ENCODE measurements at places on chromosomes 7 and 10.

GRCh38 chr10:89242840-89243568 lies 8.6 kb downstream of the LIPA start:
- DNase-seq, result no peak

DNA sequence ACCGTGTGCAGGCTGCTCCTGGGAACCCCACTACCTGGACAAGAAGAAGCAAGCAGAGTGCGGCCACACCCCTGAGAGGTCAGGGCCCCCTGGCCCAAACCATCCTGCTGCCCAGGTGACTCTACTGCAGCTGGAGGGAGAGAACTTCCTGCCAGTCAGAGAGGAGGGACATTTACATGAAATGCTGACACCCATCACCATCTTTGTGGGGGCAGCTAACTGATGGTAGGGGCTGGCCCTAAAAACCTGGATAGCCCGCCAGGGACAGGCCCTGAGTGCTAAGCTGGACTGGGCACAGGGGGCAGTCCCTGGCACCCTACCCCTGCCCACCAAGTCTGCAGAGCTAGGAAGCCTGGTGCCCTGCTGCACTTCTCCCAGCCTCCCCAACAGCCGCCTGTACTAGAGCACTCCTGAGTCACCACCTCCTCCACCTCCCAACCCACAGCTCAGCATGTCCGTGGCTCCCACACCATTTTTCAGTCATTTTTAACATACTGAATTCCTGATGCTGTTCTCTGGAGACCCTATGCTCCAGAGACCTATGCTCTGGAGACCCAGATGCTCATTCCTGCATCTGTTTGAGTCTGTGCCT lies 27.5 kb downstream of the DPCD start:
- DNase-seq, result no peak

DNA sequence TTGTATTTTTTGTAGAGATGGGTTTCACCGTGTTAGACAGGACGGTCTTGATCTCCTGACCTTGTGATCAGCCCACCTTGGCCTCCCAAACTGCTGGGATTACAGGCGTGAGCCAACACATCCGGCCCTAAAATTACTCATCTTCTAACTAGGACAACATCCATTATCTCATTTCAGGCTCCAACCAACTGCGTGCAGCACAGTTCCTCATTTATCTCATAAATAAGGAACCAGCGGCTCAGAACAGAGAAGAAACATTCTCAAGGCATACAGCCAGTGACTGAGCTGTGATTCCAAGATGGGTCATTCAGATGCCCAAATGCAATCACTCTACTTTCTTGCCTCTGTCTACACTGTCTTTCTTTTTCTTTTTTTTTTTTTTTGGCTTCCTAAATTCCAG lies 356.1 kb downstream of the ELMO1 start:
- DNase-seq, result no peak

DNA sequence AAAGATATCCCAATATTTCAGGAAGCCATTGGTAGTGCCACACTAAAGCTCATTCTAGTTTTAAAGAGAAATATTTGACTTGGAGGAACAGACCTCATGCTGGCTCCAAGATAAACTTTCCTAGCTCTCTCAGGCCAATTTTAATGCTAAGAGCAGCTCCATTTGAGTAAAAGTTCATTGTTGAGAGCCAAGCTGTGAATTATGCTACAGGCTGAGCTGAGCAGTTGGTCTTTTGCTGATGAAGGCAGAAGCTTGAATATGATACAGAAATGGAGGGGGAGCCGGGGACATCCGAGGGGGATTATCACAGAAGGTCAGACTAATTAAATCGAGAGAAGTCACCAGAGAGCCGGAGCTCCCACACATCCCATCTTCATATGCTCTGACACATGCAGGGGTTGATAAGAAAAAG lies 175.7 kb upstream of the AUTS2 start:
- DNase-seq, result no peak

- DNase-seq, result no peak
Measured at GRCh38 chr10:21405981-21406380, 119.5 kb downstream of the SKIDA1 start.

DNA sequence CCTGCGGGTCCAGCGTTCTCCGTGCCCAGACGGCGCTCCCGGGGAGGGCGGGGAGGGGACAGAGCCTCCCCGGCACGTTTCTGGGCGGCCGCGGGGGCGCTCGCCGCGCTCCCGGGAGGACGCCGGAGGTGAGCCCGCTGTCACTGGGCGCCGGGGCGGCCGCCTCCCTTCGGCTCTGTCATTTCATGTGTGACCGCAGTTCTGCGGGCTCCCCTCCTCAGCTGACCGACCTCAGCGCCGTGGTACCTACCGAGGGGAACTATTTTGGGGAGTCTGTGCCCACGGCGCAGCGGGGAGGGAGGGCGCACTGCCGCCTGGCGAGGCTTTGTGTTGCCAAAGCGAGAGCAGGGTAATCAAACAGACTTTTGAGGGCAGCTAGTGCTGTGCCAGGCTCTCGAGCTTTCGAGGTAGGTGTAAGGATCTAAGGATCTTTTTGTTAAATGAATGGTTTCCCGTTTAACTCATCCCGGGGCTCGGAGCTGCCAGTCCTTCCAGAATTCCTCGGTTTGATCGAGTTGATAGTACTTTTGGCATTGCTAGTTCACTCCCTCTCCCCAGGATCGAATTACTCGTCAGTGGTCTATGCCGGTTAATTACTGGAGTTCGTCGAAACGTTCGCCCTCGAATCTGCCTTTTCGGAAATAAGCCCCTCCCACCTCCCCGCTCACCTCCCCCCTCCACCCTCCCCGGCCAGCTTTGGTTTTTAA lies 1.9 kb downstream of the ARID5B start:
- no peak for DNase-seq

DNA sequence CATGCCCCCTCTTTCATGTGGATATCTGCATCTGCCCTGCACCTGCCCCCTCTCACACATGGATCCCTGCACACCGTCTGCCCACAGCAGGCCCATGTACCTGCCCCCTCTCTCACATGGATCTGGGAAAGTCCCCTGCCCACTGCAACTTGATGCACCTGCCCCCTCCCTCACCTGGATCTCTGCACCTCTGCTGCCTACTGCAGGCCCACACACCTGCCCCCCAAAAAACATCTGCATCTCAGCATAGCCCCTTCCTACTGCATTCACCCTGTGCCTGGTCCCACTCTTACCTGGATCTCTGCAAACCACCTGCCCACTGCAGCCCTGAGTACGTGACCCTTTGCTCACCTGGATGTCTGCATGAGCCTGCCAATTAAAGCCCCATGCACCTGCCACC lies 479.8 kb downstream of the PTPRN2 start:
- DNase-seq, result no peak

- no peak for DNase-seq
Measured at GRCh38 chr10:86266446-86267242, 100.0 kb downstream of the GRID1 start.

GRCh38 chr7:138658889-138659288 lies 42.3 kb downstream of the SVOPL start:
- no peak for DNase-seq

GRCh38 chr7:4665661-4666060 lies 16.4 kb upstream of the FOXK1 start:
- no peak for DNase-seq

- DNase-seq, result no peak
Measured at GRCh38 chr7:8254667-8255066, 7.3 kb downstream of the ICA1 start.
